ENCODE measurements at places on chromosomes 12 and 14. TPM values are rescaled to one million over a fixed set of nuclear protein-coding genes. Genes with fewer than 3 reads are reported as not detected.

- no peak for DNase-seq
These were observed 22.5 kb upstream of the HIGD1C start for GRCh38 chr12:50929831-50930230.

- no peak for DNase-seq
These were observed 88.3 kb upstream of the MED13L start for GRCh38 chr12:116365606-116366455.

- no peak for DNase-seq
These were observed 10.2 kb downstream of the SLCO1A2 start for GRCh38 chr12:21324551-21324950.

GRCh38 chr12:100842156-100842555, 47.6 kb downstream of the ANO4 start:
- DNase-seq = no peak

DNA sequence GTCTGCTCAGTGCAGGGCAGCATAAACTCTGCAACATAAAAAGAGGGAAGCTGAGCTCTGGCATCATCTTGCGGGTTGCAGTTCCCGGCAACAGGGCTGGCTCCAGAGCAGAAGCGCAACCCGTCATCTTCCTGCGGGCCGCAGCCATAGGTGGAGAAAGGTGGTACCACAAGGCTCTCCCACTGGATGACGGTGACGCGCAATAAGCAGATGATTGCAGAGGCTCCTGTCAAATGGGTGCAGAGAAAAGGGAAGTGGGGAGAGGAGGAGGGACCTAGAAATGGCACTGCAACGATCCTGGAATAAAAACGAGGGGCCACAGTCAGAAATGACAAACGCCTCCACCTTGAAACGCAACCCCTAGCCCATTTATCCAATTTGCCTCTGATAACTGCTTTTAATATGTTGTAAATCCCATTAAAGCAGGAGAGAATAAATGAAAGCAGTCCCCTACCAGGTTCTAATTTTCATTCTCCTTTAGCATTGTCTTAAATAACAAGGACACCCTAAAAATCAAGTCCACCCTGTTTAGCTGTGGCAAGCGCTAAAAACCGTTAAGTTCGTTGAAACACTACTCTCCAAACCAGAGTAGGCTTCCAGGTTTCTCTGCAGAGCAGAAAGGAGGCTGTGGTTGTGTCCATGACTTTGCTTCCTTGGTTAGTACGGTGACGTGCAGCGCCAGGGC, 30.9 kb upstream of the TUBA1C start:
- peak; percentile 33 for DNase-seq

DNA sequence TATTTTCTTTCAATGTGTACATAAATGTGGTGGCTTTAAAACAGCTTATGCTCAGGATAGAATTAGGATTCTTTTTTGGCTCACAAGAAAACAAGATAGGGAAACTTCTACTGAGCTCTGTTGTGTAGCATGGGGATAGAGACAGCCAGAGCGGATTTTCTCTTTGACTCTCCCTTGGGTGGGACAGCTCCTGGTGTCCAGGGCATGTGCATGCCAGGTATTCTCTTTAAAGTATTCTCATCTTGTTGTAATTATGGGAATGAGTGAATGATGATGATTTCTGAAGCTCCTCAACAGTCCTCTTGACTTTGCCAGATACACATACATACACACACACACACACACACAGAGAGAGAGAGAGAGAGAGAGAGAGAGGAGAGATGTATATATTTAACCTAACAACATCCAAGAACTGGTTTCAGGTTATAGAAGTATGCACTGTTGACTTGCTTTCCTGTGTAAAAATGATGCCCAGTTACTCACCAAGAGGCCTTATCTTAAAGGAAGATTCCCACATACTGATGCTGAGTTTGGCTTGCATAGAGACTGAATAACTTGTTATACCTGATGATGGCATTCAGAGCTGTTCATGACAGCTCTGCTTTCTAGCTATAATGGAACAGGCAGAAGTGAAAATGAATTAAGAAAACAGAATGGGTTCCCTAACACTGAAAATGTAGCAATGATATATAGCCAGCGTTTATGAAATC, 387.5 kb downstream of the EGLN3 start:
- no peak for DNase-seq

- no peak for DNase-seq
These were observed 256.9 kb downstream of the ATXN7L3B start for GRCh38 chr12:74794522-74794921.

- no peak for DNase-seq
These were observed 212.0 kb downstream of the CACNA1C start for GRCh38 chr12:2264651-2265232.

GRCh38 chr12:106145539-106146447, 7.0 kb upstream of the NUAK1 start:
- no peak for DNase-seq

GRCh38 chr12:54759751-54760150, 94.6 kb upstream of the MUCL1 start:
- DNase-seq = no peak

GRCh38 chr14:100428727-100429126, 105.6 kb downstream of the SLC25A47 start:
- DNase-seq = no peak

DNA sequence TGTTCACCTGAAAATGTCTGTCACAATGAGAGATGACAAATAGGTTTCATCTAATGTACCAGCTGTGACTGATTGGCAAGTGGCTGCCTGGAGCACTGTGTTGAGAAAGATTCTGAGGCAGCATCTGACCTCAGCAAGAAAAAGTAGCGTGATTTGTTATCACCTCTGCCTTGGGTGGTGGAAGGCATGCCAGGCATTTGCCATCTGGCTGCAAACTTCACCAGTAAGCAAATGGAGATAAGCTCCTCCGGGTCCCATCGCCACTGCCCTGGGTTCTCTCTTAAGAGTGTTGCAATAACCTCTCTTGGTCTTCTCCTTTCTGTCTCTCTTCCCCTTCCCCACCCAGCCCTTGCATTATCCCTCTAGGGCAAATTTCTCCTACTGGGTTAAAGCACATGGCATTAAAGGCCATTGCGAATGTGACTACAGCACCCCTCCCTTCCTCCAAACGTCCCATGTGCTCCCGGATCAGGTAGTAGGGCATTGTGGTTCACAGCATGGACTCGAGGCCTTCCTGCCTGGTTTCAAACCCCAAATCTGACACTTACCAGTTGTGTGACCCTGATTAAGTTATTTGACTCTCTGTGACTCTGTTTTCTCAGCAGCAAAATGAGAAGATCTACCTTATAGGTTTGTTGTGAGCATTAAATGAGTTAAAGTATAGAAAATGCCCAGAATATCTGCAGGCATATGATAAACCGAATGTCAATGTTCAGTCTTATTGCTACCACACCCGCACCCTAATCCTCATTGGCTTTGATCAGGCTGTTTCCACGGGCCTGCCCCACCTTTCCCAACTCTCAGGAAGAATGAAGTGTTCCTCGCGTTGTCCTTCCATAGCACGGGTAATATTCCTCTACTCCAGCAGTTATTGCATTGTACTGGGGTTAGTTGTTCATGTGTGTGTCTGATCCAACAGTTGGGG, 8.2 kb upstream of the LGALS3 start:
- DNase-seq = peak; percentile 49

HOXC12 gene
- total RNA-seq = not detected

ACSS3 gene
- total RNA-seq = 25.8 TPM

GPN3 gene
- 23.2 TPM for total RNA-seq

CLEC4D gene
- total RNA-seq = not detected

VRTN gene
- not detected for total RNA-seq

All from upper lobe of left lung (tissue), 6 donors.